ENCODE measurements at places on chromosomes 1 and 21. TPM values are rescaled to one million over a fixed set of nuclear protein-coding genes. Genes with fewer than 3 reads are reported as not detected.

The LCE1D gene
- polyA plus RNA-seq: not detected

The PROX1 gene
- polyA plus RNA-seq: 1.5 TPM

The LRRC53 gene
- polyA plus RNA-seq: not detected

The CYP4A11 gene
- 0.10 TPM for polyA plus RNA-seq

The TM2D1 gene
- 34.8 TPM for polyA plus RNA-seq

The AMY1B gene
- not detected for polyA plus RNA-seq

The PSRC1 gene
- polyA plus RNA-seq: 7.8 TPM

The SCP2 gene
- polyA plus RNA-seq: 309 TPM

The SPOCD1 gene
- 1.4 TPM for polyA plus RNA-seq

The DIO1 gene
- polyA plus RNA-seq: not detected

The TNNI3K gene
- polyA plus RNA-seq: not detected

The VAV3 gene
- polyA plus RNA-seq: 2.1 TPM

The CD46 gene
- 56.3 TPM for polyA plus RNA-seq

The LCK gene
- polyA plus RNA-seq: 0.18 TPM

The PBX1 gene
- polyA plus RNA-seq: 14.0 TPM

The PRRX1 gene
- 15.2 TPM for polyA plus RNA-seq

The UBIAD1 gene
- polyA plus RNA-seq: 4.6 TPM

The SELP gene
- polyA plus RNA-seq: 16.4 TPM

The OR6K3 gene
- polyA plus RNA-seq: not detected

The S100PBP gene
- polyA plus RNA-seq: 2.8 TPM

The HCRTR1 gene
- polyA plus RNA-seq: 0.18 TPM

The AADACL3 gene
- not detected for polyA plus RNA-seq

The CRABP2 gene
- polyA plus RNA-seq: 6.5 TPM

The ACBD6 gene
- 29.4 TPM for polyA plus RNA-seq

The SPRR2B gene
- not detected for polyA plus RNA-seq

The DLGAP3 gene
- not detected for polyA plus RNA-seq

The PLCH2 gene
- polyA plus RNA-seq: not detected

The TMEM125 gene
- 6.1 TPM for polyA plus RNA-seq

The KRTAP19-1 gene
- not detected for polyA plus RNA-seq
